ENCODE measurements at places on chromosomes 7 and 10.

DNA sequence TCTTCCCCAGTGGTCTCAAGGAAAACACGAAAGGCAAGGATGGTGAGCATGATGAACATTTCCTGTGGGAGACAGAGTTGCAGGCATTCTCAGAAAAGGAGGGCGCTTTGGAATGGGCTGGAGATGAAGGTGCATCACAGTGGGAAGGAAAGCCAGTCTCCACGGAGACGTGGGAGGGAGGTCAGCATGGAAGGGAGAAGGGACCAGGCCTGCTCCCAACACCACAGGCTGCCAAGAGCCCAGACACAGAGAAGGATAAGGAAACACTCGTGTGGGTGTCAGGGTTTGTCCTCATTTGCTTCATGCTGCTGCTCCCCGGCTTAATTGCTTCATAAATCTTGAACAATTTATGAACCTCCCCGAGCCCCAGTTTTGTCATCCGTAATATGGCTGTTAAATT lies 231.5 kb upstream of the ZNF32 start:
- no peak for DNase-seq

DNA sequence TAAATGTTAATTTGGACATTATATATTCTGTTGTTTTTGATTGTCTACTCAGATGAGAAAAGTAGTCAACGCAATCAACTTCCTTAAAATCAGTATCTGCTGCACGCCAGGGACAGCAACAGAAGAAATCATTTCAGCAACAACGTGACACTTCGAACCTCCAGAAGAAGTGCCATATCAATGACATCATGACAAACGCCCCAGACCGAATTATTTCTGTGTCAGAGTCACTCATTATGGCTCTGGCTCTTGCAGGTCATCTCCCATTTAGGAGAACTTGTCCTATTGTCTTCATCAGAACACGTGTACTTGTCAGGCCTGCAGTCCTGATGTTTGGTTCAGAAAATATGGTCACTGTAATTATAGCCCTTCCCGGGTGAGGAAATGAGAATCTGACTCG lies 276.3 kb downstream of the ADARB2 start:
- DNase-seq: no peak

DNA sequence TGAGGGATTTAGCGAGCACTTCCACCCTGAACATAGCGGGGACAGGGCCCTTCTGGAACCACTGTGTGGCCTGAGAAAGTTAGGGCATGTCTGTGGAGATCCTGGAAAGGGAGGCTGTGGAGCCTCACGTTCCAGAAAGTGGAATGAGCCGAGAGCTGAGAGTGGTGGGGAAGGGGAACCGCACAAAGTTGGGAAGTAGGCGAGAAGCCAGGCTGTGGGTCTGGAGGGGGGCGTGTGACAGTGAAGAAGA lies 10.4 kb upstream of the PAX2 start:
- no peak for DNase-seq

- peak; percentile 60 for DNase-seq
These were observed 144.5 kb downstream of the ADCY1 start for GRCh38 chr7:45718464-45719330.

GRCh38 chr7:81155654-81156373 lies 237.0 kb upstream of the SEMA3C start:
- no peak for DNase-seq

DNA sequence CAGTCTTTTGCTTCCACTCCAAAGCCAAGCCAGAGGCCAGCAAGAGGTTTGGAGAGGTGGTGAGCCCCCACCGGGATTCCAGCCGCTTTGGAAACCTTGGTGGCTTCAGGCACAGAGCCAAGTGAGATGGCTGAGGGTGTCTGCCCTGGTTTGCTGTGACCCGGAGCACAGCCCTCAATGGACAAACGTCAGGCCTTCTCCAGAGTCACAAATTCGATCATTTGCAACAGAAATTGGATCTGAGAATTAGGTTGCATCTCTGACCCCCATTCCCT lies 885 bp upstream of the NKX1-2 start:
- DNase-seq: no peak

- DNase-seq: no peak
These were observed 9.7 kb upstream of the ANKRD7 start for GRCh38 chr7:118214833-118215182.

- no peak for DNase-seq
These were observed 164.6 kb downstream of the PTEN start for GRCh38 chr10:88028072-88028471.

DNA sequence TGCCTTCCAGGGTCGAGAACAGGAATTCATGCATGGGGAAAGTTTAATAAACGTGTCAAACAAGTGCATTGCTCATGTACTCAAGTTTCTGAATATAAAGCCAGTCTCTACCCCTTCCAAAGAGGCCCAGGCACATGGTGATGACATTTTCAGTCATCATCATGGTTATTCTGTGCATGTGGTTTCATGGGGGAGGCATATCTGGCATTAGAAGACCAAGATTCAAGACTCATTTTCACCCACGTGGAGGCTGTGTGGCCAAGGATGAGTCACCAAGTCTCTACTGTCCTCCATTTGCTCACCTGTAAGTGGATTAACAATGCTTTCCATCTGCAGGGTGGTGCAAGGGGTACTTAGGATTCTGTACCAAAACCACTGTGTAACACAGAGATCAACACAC lies 34.0 kb upstream of the CNPY1 start:
- DNase-seq: no peak

GRCh38 chr10:61452655-61453641 lies at the start of gene TMEM26:
TMEM26 (minus strand) TSS chr10:61453381; CDS start chr10:61453081, 300 bp downstream.
- peak; percentile 33 for DNase-seq

- no peak for DNase-seq
These were observed 86.2 kb downstream of the HECW1 start for GRCh38 chr7:43198599-43199090.

DNA sequence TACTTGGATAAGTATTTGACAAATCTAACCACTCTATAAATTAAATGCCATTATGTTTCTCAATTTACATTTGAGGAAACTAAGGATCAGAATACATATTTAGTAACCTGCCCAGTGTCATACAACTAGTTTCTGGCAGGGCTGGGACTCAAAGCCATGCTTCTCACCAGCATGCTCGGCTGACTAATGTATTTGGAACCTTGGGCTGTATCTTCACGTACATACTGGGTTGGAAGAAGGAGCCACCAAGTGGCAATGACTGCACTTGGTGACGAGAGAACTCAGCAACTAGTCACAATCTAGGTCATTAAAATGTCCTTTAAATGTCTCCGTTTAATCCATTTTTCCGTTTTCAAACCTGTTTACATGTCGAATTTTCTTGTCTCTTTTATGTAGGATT lies 42.9 kb downstream of the CHRM2 start:
- peak; percentile 39 for DNase-seq

DNA sequence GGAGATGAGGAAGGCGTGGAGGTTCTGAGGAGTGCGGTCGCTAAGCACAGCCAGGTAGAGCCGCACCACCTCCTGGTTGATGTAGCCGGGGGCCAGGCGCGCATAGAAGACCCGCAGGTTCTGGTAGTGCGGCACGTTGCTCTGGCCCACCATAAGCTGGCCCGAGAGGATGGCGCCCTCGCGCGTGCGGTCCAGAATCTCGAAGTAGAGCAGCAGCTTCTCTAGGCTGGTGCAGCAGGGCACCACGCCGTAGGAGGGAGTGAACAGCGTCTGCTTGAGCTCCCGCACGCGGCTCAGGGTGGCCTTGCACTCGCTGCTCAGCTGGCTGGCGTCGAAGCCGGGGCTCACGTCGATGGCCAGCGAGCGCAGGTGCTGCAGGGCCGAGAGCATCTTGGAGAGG lies 77.8 kb upstream of the TNRC18 start:
- DNase-seq: no peak
